Activated CD4-positive, alpha-beta T cell treated with anti-CD3 and anti-CD28 coated beads, Interleukin-2, amount 10 ng/mL, durations not matched to agents 24 days and 14 days (primary cell): ENCODE measurements at places on chromosomes 5 and 9. TPM values are rescaled to one million over a fixed set of nuclear protein-coding genes. Genes with fewer than 3 reads are reported as not detected.

GRCh38 chr5:80615266-80615914 lies 39.1 kb upstream of the MSH3 start:
- no peak overlapping the region for H3K4me3 ChIP-seq
- no peaks in the 10 kb centered on the region for H3K27me3 ChIP-seq
- peaks cover 2% of the 10 kb centered on the region for H3K4me1 ChIP-seq
- no peak for DNase-seq

GRCh38 chr9:114122136-114123027 lies 23.3 kb upstream of the KIF12 start:
- no peak overlapping the region for H3K27ac ChIP-seq
- H3K36me3 ChIP-seq = no peaks in the 10 kb centered on the region
- no peak for DNase-seq
- peaks cover 7% of the 10 kb centered on the region for H3K27me3 ChIP-seq

- peak; percentile 67 for DNase-seq
- peak overlapping the region; percentile 50 for H3K27ac ChIP-seq
- peaks cover 15% of the 10 kb centered on the region for H3K4me1 ChIP-seq
Measured at GRCh38 chr5:136037001-136037705, 8.4 kb downstream of the TGFBI start.

- H3K27ac ChIP-seq = no peak overlapping the region
- peaks cover 2% of the 10 kb centered on the region for H3K4me1 ChIP-seq
- no peak for DNase-seq
- H3K4me3 ChIP-seq = no peak overlapping the region
Measured at GRCh38 chr5:14347522-14347921, 204.4 kb downstream of the TRIO start.

GRXCR2 gene
- not detected in 2 replicates for total RNA-seq

ACER2 gene
- total RNA-seq = 0.96 and 1.3 TPM in 2 replicates

IFNA4 gene
- not detected in 2 replicates for total RNA-seq

LCP2 gene
- 278 and 283 TPM in 2 replicates for total RNA-seq

EIF4E1B gene
- not detected in 2 replicates for total RNA-seq
